ENCODE measurements at places on chromosomes 2 and 18. TPM values are rescaled to one million over a fixed set of nuclear protein-coding genes. Genes with fewer than 3 reads are reported as not detected.
A peak's percentile ranks its signal among the peaks of the same experiment; 100 is the strongest.

GRCh38 chr18:27184115-27185024 is 738 bp downstream of the CHST9 start:
- no peak for DNase-seq

- DNase-seq, result no peak
Measured at GRCh38 chr2:27752551-27753237, 18.8 kb upstream of the MRPL33 start.

Gene LRATD1
- 0.76 TPM for polyA plus RNA-seq

DNA sequence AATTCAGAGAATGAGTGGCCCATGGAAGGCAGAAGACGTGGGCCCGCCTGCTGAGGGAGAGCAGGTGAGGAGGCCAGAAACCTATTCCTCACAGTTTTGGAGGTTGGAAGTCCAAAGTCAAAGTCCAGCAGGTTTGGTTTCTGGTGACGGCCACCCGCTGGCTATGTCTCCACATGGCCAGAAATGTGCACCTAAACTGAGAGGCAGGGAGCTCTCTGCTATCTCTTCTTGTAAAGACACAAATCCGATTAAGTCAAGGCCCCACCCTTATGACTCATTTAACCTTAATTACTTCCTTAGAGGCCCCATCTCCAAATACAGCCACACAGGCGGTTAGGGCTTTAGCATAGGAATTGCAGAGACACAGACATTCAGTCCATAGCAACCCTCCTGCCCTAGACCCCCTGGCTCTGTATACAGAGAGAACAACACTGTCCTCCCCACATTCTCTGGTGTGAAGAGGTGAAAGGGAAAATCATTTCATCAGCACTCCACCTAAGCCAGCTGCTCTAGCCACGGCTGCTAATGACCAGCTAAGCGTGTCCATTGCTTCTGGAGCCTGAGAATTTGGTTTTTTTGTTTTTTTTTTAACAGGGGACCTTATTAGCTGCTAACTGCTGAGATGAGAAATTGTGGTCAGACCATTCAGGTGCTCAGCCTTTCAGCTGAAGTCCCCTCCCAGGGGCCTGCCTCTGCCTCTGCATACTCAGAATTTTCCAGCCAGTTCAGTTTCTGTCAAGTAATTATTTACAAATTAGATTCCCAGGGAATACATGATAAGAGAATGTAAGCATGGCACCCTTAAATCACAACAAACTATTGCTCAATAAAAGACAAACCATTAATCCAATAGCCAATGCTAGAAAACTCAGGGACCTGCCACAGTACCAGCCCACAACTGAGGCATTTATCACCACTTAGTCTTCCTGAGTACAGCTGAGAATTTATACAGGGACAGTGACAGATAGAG is 368.7 kb upstream of the ID2 start:
- DNase-seq, result no peak

- DNase-seq, result no peak
Measured at GRCh38 chr2:133955169-133955568, 298.7 kb upstream of the MGAT5 start.

DNA sequence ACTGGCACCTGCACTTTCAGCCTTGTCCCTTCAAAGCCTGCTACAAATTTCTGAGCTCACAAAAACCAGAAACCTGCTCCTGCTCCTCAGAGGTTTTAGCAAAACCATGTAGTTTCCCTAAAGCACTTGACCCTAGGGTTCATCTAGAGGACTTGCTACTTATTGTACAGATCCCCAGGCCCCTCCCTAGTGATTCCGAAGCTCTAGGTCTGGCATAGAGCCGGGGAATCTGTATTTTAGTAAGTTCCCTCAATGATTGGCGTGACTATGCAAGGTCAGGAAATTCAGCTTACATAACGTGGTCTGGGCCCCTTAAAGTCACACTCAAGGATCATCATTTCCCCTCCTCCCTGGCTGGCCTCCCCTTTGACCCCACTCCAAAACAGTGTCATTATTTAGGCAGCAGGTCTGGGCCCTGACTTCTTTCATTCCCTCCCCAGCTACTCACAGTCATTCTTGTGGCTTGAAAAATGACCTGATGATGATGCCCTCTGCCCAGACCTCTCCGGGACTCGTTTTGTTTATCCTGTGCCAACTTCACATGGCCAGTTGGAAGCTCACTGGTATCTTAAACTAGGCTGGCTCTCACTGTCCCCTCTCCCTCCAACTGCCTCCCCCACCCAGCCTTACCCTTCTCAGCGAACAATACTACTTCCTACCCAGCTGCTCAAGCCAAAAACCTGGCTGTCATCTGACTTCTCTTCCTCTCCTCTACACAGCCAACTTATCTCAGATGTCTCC is 36.0 kb downstream of the WDFY1 start:
- DNase-seq, result peak; percentile 9

- no peak for DNase-seq
Measured at GRCh38 chr2:234682492-234683228, 185.8 kb upstream of the ARL4C start.

Gene SLC30A3
- 139 TPM for polyA plus RNA-seq

Gene MOGAT1
- polyA plus RNA-seq, result 0.34 TPM

DNA sequence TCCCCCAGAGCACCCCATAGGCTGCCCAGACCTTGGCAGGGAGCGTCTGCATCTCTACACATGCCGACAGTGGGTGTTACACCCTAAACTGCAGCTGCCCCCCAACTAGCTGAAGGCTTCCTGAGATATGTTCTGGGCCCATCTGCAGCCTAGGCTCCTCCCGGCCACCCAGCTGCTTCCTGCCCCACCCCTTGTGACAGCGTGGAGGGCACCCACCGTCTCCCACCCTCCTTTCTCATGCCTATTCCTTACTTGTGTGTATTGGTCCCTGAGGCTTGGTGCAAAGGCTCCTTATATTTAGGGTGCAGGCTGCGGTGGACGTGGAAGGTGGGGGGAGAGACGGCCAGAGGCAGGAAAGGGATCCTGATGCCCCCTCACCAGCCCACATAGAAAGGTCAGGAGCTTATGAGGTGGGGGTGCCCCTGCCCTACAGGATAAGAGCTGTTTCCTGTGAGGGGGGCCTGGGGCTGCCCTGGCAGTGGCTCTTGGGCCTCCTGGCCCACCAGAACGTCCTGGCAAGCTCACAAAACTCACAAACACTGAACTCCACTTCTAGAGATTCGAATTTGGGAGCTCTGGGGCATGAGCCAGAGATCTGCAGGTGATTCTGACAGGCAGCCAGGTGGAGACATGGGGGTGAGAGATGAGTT is 7.3 kb upstream of the PROM2 start:
- no peak for DNase-seq

DNA sequence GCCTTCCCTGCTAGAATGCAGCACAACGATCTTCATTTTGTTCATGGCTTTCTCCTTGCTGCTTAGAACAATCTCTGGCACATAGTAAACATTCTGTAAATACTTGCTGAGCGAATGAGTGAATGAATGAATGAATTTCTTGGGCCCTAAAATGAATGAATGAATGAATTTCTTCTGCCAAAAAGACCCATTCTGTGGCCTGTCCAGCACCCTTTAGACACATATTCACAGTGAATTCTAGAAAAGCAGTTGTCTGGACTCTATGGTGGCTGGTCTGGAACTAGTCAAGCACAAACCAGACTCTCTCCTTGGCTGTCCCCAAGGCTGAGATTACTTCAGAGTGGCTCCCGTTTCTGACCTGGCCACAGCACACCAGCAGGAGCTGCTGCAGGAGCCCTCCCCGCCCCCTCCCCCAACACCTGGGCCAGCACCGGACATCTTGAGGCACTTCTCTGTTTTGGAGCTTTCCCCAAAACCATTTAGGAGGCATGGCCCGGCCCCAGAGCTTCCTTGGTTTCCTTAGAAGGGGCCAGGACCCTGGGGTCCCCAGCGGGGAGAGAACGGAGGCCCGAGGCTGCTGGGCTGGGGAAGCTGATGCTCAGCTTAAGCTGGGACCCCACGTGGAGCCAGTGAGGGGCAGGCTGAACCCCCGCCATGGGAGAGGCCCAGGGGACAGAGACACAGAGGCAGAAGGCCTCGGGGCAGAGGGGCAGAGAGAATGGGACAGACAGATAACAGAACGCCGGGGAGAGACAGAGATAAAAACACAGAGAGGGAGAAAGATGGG is 159.0 kb downstream of the ZFP36L2 start:
- no peak for DNase-seq

Gene ZNF519
- polyA plus RNA-seq, result 5.1 TPM

- peak; percentile 36 for DNase-seq
Measured at GRCh38 chr18:10454681-10455557, 484 bp downstream of the APCDD1 start.

DNA sequence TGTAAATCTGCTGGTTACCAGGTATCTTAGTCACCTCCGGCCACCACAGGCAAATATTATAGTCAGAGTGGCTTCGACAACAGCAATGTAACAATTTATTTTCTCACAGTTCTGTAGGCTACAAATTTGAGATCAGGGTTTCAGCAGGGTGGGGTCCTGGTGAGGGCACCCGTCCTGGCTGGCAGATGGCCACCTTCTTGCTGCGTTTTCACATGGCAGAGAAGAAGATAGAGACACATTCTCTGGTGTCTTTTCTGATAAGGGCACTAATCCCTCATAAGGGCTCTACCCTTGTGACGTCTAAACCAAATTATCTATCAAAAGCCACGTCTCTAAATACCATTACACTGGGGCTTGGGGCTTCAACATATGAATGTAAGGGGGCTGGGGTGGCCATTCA is 843.2 kb upstream of the FANCL start:
- no peak for DNase-seq

DNA sequence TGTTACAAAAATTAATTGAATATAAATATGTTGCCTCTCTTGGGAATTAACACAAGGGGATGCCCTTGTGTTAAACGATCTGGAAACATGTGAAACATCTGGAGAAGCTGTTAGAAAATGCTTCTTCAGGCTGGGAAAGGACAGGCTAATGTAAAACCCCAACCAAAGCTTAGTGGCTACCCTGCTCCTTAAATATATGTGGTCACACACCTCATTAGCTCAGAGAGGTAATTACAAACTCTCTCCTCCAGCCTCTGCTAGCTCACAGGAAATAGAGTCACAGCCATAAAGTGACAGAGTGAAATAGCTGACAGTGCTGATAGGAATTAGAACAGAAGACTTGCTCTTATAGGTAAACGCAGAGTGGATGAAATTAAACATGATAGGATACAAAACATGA is 155.9 kb downstream of the RAB3GAP1 start:
- DNase-seq, result no peak

- no peak for DNase-seq
Measured at GRCh38 chr2:190847504-190848081, 33.0 kb upstream of the GLS start.

- DNase-seq, result no peak
Measured at GRCh38 chr2:77395011-77395410, 127.2 kb downstream of the LRRTM4 start.

DNA sequence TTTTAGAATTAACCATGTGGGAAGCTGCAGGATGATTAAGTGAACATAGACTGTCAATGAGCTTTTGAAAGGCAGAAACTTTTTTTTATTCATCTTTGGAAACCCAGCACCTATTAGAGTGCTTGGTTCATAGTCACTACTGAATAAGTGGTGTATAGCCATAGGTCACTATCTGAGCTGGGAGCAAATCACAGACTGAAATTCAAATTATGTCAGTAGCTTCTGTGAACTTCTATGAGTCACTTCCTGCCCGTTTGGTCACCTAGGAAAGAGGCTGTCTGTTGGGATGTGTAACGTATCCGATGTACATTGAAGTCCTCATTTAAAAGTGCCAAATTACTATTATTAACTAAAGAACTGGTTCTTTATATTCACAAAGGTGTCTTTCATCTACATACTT is 20.5 kb upstream of the SLC40A1 start:
- peak; percentile 32 for DNase-seq

DNA sequence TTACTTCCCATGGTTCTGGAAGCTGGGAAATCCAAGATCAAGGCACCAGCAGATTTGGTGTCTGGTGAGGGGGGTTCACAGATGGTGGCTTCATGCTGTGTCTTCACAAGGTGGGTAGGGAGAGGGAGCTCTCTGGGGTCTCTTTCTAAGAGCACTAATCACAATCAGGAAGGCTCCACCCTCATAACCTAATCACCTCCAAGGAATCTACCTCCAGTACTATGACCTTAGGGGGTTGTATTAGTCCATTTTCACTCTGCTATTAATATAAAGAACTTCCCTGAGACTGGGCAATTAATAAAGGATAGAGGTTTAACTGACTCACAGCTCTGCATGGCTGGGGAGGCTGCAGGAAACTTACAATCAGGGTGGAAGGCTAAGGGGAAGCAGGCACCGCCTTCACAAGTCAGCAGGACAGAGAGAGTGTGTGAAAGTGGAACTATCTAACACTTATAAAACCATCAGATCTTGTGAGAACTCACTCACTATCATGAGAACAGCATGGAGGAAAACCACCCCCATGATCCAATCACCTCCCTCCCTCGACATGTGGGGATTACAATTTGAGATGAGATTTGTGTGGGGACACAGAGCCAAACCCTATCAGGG is 17.6 kb downstream of the TBC1D8 start:
- no peak for DNase-seq

GRCh38 chr18:13232971-13233786 is 14.6 kb downstream of the LDLRAD4 start:
- no peak for DNase-seq

GRCh38 chr2:173862612-173863217 is 102.5 kb downstream of the SP3 start:
- DNase-seq, result no peak

GRCh38 chr2:148988337-148988736 is 50.2 kb upstream of the LYPD6B start:
- no peak for DNase-seq

GRCh38 chr2:8885449-8886201 is 48.2 kb upstream of the KIDINS220 start:
- no peak for DNase-seq

Gene TSPYL6
- not detected for polyA plus RNA-seq
